NCI-H2029 (cell line): ENCODE measurements at places on chromosomes 1 and 21.

- peak; percentile 22 for DNase-seq
These were observed 1.0 kb downstream of the MARCKSL1 start for GRCh38 chr1:32334864-32335534.

DNA sequence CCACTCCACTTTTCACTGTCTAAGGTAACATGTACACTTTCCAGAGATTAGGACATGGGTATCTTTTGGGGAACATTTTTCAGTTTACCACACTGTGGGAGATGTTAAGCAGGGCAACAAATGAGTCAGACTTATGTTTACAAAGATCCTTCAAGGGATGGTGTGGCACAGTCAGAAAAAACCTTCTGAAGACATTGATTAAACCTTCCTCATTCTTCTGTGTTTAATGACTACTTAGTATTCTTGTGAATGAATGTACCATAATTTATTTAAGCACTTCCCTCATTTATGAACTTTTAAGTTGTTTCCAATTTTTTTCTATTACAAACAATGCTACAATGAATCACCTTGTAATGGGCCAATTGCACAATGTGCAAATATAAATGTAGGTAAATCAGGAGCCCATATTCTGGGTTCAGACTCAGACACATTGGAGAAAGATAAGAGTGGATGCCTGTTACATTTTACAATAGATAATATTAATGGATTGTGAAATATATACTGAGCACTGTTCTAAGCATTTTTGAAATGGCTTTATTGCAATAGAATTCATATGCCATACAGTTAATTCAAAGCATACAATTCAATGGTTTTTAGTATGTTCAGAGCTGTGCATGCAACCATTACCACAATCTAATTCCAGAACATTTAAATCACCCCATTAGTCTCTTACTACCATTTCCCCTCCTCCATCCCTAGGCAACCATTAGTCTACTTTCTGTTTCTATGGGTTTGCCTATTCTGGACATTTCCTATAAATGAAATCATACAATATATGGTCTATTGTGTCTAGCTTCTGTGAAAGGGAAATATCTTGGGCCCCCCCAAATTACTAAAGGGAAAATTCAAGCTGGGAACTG is 1.9 kb upstream of the SFT2D2 start:
- no peak for DNase-seq

DNA sequence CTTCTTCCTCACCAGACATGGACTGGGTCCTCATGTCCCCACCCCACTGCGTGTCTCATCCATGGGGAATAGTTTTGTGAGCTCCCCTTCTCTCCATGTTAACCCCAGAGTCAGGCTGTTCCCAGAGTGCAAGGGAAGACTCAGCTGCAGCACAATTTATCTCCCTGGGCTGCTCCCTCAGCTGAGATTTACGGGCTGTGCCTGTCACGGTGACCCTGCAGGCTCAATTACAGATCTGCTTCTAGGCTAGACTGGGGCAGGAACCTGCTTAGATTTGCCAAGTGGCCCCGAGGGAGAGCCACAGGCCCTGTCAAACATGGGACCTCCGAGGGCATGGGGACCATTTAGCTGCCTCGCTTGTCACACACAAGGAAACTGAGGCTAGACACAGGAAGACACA is 37.8 kb downstream of the CDCP2 start:
- no peak for DNase-seq

DNA sequence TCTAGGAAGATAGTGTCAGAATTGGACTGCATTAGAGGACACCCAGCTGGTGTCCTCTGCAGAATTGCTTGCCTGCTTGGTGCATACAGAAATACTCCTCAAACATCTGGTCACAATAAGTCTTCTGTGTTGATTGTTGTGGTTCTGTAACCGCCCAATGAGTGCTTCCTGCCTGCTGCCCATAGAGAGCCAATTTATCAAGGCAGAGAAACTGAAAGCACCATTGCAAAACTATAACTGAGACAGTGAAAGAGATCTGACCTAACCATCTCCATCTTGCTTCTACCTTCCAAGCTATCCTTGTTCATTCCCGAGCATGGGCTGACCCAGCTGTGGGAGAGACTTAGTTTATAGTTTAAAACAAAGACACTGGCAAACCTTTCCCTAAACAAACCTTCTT is 462.4 kb upstream of the RGS18 start:
- no peak for DNase-seq

- no peak for DNase-seq
These were observed 9.0 kb downstream of the URB1 start for GRCh38 chr21:32383812-32384211.

DNA sequence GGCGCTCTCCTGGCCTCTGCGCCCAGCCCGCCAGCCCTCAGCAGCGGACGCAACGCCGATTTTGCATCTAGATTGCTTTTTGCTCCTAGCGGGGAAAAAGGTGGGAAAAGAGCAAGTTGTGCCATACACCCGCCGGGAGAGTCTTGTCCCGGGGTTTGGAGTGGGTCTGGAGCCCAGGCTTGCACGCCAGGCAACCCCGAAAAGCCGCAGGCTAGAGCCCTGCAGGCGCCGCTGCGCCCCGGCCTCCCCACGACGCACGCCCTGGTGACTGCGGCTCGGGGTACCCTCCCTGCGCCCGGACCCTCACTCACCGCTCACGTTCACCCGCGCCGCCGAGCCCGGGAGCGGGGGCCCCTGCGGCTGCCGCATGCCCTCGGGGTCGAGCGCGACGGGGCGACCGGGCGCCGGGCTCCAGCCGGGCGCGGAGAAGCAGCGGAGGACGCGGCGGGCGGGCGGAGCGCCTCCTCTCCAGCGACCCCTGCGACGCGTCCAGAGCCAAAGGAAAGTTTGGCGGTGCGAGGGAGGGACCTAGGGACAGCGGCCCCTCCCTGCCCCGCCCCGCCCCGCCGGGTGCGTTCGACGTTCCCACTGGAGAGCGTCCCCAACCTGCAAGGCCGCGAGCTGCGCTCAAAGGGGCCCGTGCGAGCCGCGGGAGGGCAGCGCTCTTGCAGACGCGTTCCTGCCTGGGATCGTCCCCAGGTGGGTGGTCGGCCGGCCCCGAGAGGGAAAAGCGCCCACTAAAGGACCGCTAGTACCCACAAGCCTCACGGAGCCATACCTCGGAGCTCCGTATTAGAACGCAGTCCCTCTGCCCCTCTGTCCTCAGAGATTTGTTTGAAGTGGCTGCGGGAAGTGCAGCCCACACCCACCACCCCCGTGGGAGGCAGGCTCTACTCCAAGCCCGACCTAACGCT is at the start of gene LPAR3:
Gene LPAR3 (minus strand): TSS at position 502 of the 914 bp plus-strand sequence. CDS start 27,086 bp downstream, outside the sequence.
- peak; percentile 7 for DNase-seq

DNA sequence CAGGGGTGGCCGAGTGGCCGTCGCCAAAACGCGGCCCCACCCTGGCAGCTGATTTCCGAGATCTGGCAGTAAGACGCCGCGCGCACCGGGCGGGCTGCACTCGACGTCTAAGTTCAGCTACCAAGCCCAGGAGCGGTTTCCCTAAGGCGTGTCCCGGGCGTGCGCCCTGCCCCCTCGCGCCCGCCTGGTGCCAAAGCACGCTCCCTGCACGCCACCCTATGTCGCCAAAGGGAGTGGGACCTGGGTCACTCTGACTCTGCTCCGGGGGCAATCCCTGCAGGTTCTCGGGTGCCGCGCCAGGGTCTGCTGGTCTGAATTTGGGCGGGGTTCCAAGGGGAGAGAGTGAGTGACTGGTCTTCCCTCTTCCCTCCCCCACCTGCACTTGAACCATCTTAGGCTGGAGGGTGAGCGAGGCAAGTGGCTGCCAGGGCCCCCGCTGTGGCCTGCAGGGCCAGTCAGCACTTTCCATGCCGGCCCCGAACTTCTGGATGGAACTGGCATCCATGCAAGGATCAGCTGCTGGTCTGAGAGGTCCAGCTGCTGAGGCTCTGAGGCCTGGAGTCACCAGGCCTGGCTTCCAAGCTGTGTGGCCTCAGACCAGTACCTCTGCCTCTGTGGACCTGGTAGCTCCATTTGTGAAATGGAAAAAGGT is at the start of gene LRRC38:
Gene LRRC38 (minus strand): TSS at position 109 of the 652 bp plus-strand sequence. CDS start 410 bp downstream, outside the sequence.
- DNase-seq: no peak

DNA sequence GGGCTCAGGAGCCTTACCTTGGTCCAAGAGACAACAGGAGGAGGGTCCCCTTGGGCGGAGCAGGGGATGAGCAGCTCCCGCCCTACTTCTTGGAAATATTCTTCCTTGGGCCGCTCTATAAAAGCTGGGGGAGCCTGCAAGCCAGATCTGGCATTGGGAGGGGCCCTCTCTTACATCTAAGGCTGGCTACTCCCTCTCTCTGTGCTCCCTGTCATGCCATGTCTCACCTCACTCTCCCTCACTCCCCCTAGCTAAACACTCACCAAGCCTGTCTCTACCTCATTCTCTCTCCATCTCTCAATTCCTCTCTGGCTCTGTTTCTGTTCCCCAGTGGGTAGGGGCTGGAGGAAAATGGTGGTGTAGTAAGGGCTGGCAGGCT is 6.5 kb upstream of the TAGLN2 start:
- no peak for DNase-seq

DNA sequence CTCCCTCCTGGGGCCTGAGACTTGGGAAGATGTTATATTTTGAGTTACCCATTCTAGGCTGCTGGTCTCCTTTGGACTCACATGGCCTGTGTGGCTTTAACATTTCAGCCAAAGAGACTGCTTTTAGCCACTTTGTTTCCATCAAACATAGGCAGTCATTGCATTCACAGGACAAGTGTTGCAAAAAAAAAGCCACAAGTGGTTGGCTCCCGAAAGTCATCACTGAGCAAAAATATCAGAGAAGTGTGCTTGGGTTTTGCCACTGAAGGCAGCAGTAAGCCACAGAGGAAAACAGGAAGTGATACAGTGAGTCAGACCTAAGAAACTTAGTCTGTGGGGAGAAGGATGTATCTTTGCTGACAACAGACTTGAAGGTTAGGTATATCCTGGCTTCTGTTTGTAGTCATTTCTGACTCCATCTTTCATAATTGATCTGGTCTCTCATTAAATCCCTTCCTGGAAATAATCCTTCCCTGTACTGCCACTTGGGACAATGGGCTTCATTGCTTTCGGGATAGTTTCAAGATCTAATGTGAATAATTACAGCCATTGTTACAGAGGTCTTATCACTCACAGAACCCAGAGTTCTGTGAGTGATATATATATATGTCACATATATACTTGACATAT is 80.9 kb downstream of the COLGALT2 start:
- DNase-seq: no peak

DNA sequence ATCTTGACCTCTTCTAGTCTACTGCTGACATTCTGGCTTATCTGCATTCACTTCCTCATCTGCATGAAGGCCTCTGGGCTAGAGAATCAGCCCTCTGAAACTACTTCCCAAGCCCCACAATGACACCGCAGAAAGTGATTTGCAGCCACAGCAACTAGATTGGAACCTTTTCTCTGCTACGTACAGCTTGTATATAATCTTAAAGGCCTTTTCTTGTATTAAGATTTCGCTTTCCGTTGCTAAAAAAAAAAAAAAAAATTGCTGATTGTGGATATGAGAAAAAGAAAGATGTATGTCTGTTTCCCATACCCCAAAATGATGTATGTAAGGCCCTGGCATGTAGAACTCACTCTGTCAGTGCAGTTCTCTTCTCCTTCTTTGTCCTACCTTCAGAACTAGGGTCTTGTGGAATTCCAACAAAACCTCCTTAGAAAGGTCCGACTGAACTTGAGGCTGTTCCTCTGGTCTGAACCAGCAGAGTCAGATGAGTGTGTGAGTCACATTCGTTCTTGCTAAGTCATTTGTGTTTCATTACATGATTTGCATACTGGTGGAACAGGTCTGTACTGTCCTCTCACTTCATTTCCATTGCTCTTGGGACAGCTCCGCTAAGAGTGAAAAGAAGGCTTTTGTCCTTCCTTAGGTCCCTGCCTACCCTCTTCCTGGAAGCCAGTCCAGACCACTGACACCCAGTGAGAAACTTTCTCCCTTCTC is 62.7 kb downstream of the PLPP3 start:
- peak; percentile 84 for DNase-seq

DNA sequence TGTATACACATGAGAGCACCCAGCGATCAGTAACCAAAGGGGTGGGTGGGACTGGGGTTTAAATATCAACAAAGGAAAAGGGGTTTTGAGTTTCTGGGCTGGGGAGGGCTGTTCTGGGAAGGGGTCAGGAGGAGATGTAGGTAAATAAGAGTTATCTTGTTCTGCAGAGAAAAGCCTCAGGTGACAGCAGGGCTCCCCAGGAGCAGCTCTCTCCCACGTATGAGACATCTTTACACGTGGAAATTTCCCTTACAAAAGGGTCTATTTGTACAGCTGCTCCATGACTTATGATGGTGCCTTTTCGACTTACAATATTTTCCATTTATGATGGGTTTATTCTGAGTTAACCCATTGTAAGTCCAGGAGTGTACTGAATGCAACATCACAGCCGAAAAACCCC is 16.3 kb upstream of the PADI2 start:
- DNase-seq: peak; percentile 14

- no peak for DNase-seq
These were observed 290.4 kb upstream of the POU3F1 start for GRCh38 chr1:38336961-38337360.

DNA sequence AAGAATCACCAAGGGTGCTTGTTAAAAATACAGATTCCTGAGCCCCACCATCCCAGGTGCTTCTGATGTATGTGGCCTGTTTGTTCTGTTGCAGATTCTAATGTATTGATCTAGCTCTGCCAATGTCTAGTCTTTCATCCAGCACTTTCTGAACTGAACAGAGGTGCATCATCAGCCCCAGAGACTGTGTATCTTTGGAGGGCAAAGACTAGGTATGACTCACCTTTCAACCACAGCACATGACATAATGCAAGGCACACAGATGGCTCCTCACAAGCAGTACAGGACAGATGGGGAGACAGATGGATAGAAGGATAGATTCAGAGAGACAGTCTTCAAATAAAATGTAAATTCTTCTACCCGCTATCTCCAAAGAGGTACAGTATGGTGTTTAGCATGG is 32.3 kb downstream of the CD58 start:
- DNase-seq: no peak

DNA sequence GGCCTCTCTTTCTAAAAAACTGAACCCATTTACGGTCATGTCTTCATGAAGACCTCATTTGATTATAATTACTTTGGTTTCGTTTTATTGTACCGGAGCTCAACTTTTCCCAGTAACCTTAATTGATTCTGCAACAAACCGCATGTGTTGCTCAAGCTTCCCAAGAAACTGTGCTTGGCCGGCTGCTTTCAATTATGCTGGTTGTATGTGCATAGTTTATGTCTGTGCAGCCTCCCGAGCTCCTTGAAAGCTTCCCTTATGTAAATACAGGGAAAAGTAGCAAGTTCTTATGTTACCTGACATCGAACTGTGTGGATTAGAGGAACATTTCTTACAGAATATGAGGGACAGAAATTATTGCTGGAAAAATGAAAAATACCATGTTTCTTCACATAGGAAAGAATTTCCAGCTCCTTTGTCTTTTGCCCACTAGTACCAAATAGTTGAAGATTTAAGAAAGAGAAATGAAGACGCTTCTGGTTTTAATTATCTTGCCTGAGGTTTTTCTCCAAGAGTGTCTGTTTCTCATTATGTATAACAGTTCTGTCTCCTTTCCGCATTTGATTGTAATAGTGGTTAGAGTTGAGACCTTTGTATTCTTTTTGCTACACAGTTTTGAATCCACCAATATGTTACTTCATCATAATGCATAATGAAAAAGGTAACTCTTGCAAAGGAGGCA is 2.1 kb downstream of the VCAM1 start:
- DNase-seq: no peak
